Renal cortical epithelial cell (primary cell): ENCODE measurements at places on chromosomes 5 and 9. TPM values are rescaled to one million over a fixed set of nuclear protein-coding genes. Genes with fewer than 3 reads are reported as not detected.

The STKLD1 gene
- total RNA-seq: 0.35 and 0.40 TPM in 2 replicates

The GABRA6 gene
- total RNA-seq: not detected in 2 replicates

The CTXN3 gene
- not detected in 2 replicates for total RNA-seq

The TRIO gene
- 205 and 408 TPM in 2 replicates for total RNA-seq

The PTGES gene
- total RNA-seq: 3.2 and 42.7 TPM in 2 replicates

The HTR1A gene
- total RNA-seq: 0.35 TPM in 1 of 2 replicates, not detected in the other

The TNC gene
- 215 and 425 TPM in 2 replicates for total RNA-seq

The CDH9 gene
- not detected in 2 replicates for total RNA-seq

The SLC6A18 gene
- total RNA-seq: not detected in 2 replicates

The GFI1B gene
- not detected in 2 replicates for total RNA-seq

The KIF12 gene
- 12.3 and 40.1 TPM in 2 replicates for total RNA-seq

The FAT2 gene
- 0.17 and 0.89 TPM in 2 replicates for total RNA-seq

The PCA3 gene
- total RNA-seq: 0.05 TPM in 1 of 2 replicates, not detected in the other

The STING1 gene
- 12.4 and 15.5 TPM in 2 replicates for total RNA-seq

The HEXB gene
- 99.8 and 127 TPM in 2 replicates for total RNA-seq

The TAF1L gene
- total RNA-seq: under 0.01 TPM in 1 of 2 replicates, not detected in the other

The PCDHB16 gene
- total RNA-seq: 0.17 and 1.4 TPM in 2 replicates

The LCNL1 gene
- not detected in 2 replicates for total RNA-seq

The PTGER4 gene
- total RNA-seq: 1.6 and 13.5 TPM in 2 replicates

The LCN10 gene
- total RNA-seq: not detected in 2 replicates

The TMEM174 gene
- total RNA-seq: 0.15 TPM in 1 of 2 replicates, not detected in the other

The KCTD16 gene
- total RNA-seq: 0.35 and 1.1 TPM in 2 replicates

The DOCK2 gene
- total RNA-seq: 13.5 and 56.1 TPM in 2 replicates

The SPATA6L gene
- 3.8 and 7.3 TPM in 2 replicates for total RNA-seq

The PCDHGC4 gene
- 1.1 TPM in 1 of 2 replicates, not detected in the other for total RNA-seq

The SH3TC2 gene
- 6.4 and 13.9 TPM in 2 replicates for total RNA-seq

The EQTN gene
- total RNA-seq: not detected in 2 replicates

The RETREG1 gene
- total RNA-seq: 123 and 175 TPM in 2 replicates

The ACTBL2 gene
- total RNA-seq: 5.6 and 8.0 TPM in 2 replicates

The HAND1 gene
- not detected in 2 replicates for total RNA-seq

The G3BP1 gene
- total RNA-seq: 210 and 408 TPM in 2 replicates

The NR2F1 gene
- total RNA-seq: 0.35 and 3.4 TPM in 2 replicates

The C9orf40 gene
- total RNA-seq: 3.0 and 3.1 TPM in 2 replicates

The PRR7 gene
- 9.4 and 11.0 TPM in 2 replicates for total RNA-seq

The ZBTB26 gene
- 3.3 and 11.6 TPM in 2 replicates for total RNA-seq

The BNC2 gene
- total RNA-seq: 9.0 and 22.4 TPM in 2 replicates

The CARD9 gene
- 0.52 and 1.5 TPM in 2 replicates for total RNA-seq

The NPM1 gene
- total RNA-seq: 1,217 and 1,585 TPM in 2 replicates

The ZNF367 gene
- 1.3 and 8.7 TPM in 2 replicates for total RNA-seq

The SMIM32 gene
- total RNA-seq: 0.25 TPM in 1 of 2 replicates, not detected in the other

The IRX2 gene
- total RNA-seq: 6.1 and 20.5 TPM in 2 replicates

The OLFML2A gene
- total RNA-seq: 2.1 and 6.6 TPM in 2 replicates

The LCN12 gene
- total RNA-seq: 0.40 TPM in 1 of 2 replicates, not detected in the other

The LIX1 gene
- 0.17 and 1.2 TPM in 2 replicates for total RNA-seq

The CCL19 gene
- not detected in 2 replicates for total RNA-seq

The CA9 gene
- 6.8 and 6.9 TPM in 2 replicates for total RNA-seq
